ENCODE measurements at places on chromosomes 7 and 10.

DNA sequence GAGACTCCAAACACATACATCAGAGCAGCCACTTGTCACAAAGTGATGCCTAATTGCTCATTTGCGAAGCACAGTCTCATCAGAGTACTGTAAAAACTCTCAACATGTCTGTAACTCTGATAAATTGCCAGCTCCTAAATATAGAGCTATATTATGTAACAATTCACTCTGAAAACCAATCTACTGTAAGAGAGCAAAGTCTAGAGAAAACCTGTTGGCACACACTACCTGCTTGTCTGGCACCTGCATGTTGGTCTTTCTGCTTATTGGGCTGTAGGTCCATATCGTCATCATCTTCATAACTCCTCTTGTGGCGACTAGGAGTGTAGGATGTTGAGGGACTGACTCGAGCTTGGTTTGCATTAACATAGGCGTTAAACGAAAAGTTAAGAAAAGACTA is 19.8 kb downstream of the MCMBP start:
- DNase-seq = no peak

DNA sequence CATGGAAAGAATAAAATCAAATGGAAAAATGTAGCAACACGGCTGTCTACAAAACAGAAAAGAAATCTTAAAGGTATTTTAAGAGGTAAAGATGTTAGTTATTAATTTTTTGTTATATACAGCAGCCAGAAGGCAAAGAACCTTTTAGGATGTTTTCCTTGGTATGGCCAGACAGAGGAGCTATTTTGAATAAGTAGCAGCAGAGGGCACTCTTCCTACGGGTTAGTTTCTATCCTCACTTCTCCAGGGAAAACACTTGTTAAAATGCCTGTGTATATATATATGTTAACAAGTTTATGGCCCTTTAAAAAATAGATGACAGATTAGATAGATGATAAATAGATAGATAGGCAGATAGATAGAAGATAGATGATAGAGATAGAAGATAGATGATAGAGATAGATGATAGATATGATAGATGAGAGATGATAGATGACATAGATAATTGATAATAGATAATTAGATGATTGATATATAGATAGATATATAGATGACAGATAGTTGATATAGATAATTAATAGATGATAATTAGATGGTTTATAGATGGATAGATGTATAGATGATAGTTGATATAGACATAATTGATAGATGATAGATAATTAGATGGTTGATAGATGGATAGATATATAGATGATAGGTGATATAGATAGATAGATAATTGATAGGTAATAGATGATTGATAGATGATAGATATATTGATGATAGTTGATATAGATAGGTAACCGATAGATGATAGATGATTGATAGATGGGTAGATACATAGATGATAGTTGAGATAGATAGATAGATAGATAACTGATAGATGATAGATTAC is 57.8 kb upstream of the WIPF3 start:
- DNase-seq = no peak

DNA sequence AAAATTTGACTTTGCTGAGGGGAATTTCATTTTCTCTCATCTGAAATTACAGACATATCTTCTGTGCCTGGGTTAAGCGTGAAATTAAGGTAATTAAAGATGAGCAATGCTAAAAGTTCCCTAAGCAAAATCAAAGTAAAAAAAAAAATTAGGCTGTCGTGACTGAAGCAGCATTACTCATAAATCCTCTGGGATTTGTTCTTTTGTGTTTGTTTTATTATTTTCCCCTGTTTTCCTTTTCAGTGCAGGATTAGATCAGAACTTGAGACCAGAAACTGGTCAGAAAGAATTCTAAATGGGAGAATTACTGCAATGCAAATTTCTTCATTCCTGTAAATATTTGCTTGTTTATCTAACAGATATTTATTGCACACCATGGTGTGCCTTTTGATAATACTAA is 141.4 kb upstream of the BET1 start:
- no peak for DNase-seq

DNA sequence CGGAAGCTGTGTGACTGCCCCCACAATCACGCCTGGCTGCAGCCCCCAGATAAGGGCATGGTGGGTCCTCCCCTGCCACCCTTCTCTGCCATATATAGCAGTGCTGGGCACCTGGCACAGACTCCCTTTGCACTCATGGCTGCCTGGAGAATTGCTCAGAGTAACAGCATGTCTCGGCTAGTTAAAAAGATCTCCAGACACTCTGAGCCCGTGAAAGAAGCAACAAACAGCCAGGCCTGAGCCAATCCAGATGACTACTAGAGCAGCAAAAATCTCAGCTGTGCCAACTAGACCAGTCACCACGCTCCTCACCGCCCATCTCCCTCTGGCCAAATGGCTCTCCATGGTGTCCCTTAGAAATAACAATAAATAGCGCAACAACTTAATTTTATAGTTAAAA is 71.3 kb downstream of the PARD3 start:
- no peak for DNase-seq

DNA sequence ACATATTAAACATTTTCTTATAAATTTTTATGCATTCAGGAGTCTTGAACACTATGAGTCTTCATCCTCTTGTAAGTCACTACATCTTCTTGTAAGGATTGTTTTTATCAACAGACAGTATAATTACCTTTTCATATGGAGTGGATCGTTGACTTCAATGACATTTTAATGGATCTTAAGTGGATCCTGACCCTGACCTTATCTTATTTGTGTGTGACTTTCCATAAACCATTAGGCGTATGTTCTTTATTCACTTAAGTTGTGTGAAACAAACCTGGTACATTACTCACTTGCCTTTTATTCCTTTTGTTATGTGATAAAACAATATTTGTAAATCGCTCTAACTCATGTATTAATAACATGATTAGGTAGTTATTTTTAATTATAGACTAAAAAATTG is 18.5 kb upstream of the SEMA3C start:
- DNase-seq = no peak

DNA sequence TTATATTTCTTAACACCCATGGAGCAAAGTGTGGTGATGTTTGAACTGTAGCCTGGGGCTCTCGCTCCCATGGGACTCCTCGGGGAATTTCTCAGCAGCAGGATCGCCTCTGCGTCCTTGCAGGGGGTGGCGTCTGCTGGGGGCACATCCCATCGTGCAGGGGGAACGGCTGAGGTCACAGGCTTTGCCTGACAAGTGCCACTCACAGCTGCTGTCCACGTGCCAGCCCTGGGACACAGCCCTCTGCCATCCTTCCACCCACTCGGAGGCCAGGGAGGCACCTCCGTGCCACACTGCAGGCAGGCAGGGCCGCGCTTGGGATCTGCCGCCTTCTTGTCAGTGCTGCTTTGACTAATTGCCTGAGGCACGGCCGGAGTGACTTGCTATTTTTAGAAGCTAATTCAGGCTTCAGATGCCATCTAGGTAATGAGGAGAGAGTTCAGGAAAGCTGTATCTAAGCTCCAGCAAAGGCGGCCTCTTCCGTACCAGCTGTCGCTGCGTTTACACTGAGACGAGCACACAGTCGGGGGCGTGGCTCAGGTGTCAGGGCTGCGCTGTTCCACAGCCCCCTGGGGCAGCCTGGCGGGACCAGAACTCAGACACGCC is 45.7 kb downstream of the PITRM1 start:
- DNase-seq = no peak

DNA sequence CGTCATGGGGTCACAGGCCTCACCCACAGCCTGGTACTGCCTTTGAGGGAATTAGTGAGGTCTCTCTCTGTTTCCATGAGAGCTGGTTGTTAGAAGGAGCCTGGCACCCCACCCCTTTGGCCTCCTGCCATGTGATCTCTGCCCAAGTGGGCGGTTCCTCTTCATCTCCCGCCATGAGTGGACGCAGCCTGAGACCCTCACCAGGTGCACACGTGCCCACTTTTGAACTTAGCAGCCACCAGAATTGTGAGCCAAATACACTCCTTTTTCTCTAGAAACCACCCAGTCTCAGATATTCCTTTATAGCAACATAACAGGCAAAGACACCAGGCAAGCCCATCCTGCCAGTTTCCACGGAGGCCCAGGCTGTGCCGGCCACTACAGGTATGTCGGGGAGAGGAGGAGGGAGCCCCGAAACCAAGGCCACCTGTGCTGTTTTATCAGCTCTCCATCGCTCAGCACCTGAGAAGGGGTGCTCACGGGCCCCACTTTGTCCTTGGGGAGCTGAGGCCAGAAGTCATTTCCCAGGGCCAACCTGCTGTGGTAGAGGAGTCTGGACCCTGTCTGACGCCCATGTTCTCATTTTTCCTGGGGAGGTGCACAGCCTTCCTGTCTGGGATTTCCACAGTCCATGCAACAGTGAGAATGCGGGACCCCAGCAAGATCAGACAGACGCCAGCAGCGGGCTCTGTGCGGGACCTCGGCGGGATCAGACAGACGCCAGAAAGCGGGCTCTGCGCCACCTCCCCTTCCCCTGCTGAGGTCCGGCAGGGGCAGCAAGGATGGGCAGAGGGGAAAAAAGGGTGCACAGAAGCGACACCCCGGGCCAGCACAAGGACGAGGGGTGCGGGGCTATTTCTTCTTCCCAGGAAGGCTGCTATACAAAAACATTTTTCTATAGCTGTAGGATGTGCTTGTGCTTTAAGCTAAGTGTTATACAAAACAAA is 220.5 kb downstream of the ELFN1 start:
- DNase-seq = no peak

GRCh38 chr10:6953271-6953801 is 373.3 kb upstream of the PRKCQ start:
- DNase-seq = no peak

GRCh38 chr10:128875030-128875744 is 591.9 kb upstream of the MGMT start:
- no peak for DNase-seq

DNA sequence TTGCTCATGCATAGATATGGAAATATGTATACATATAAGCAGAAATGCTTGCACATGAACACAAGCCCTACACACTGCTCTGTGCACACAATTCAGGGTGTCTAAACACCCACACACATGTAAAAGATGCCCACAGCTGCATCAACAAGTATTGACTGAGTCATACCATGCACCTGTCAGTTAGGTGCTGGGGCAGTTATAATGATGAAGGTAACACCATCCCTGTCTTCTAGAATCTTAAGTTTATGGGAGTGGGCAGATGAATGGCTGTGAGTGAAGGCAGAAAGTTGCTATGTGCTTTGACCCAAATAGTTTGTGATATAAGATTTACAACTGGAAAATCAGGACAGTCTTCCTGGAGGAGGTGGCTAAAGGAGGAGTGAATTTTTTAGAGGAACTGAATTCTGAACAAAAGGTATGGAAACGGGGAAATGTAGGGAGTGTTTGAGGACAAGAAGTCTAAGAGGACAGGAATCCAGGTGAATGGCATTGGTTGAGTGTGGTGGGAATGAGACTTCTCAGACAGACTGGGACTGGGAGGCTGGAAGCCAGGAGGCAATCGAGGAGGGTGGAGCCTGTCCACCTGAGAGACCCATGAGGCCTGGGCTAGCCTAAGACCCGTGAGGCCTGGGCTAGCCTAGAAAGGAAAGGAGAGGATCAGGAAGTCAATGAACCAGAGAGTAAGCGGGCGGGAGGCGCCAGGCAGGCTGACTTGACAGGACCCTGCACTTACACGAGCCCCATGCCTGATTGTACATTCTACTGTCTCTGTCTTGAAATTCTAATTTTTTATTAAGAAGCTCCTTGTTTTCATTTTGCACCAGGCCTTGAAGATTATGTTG is 20.7 kb downstream of the POLL start:
- DNase-seq = no peak

- no peak for DNase-seq
Observed at GRCh38 chr7:8823486-8823885, 390.1 kb downstream of the NXPH1 start.

DNA sequence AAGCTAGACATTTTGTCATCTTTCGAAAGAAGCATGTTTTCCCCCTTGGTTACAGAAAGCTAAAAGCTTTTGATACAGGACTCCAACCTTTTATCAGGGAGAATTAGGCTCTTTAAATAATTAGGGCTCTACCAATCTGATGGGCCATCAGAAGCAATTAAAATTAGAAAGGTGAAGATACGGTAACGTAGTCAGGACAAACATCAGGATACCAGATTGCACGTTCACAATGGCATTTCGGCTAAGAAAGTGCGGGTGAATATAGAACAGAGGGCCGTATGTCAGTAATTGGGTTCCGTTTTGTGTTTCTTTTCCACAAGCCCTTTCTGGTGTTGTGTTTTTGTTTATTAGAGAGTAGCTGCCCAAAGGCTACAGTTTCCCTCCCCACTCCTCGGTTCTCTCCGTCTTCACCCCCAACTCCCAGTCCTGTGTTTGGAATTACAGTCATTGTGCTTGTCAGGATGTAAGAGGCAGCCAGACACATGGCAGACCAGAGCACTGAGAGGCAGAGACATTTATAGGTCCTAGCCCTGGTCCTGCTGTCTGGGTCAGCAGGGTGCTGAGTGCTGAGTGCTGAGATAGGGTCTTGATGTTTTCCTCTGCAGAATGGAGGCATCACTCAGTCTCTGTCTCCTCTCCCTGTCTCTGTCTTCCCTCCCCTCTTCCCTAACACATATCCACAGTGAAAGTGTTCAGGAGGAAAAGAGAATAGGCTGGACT is 5.5 kb downstream of the PFKP start:
- no peak for DNase-seq

DNA sequence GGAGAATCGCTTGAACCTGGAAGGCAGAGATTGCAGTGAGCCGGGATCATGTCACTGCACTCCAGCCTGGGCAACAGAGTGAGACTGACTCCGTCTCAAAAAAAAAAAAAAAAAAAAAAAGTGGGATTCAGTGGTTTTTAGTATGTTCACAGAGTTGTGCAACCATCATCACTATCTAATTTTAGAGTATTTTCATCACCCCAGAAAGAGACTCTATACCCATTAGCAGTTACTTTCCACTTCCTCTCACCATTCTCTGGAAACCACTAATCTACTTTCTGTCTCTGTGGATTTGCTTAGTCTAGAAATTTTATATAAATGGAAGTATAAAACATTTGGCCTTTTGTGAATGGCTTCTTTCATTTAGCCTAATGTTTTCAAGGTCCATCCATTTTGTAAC is 113.4 kb downstream of the ST7 start:
- no peak for DNase-seq

- no peak for DNase-seq
Observed at GRCh38 chr10:16440396-16441133, 3.8 kb downstream of the PTER start.

DNA sequence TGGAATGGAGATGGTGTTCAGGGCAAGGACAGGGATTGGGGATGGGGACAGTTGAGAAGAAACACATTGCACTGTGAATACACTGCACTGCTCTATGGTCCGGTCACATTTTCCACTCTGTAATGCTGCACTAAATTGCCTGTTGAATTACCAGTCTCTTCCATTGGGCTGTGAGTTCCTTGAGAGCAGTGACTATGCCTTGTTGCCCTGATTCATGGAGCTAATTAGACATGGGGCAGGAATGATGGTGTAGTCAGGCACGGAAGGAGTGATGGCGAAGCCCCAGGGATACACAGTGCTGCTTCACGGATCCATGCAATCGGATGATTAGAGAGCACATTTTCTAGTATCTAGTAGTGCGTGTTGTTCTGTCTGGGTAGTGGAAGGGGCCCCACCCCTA is 25.4 kb upstream of the GPAM start:
- no peak for DNase-seq

All from activated naive CD4-positive, alpha-beta T cell (primary cell).